Activated CD4-positive, CD25-positive, alpha-beta regulatory T cell treated with anti-CD3 and anti-CD28 coated beads, Interleukin-2, amount 50 U/mL, for 16 hours (primary cell): ENCODE measurements at places on chromosomes 2 and 18.

- no peak for DNase-seq
These were observed 4.5 kb downstream of the RBKS start for GRCh38 chr2:27885661-27886060.

GRCh38 chr2:219515874-219516629, 1.8 kb downstream of the ASIC4 start:
- DNase-seq: no peak

DNA sequence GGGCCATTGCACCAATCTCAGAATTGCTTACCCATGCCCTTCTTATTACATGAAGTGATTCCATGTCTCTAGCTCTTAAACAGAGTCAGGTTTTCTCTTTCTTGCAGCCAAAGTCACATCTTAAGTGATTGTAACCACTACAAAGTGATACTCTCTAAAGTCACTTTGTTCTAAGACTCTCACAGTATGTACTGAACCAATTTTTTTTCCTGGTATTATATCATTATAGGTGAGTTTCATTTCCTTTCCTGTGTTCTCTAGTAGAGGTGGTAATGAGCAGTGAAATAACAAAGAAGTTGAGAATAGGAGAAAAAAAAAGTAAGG, 66.3 kb upstream of the DARS1 start:
- DNase-seq: no peak

- no peak for DNase-seq
These were observed 13.6 kb downstream of the TCF23 start for GRCh38 chr2:27162151-27163121.

DNA sequence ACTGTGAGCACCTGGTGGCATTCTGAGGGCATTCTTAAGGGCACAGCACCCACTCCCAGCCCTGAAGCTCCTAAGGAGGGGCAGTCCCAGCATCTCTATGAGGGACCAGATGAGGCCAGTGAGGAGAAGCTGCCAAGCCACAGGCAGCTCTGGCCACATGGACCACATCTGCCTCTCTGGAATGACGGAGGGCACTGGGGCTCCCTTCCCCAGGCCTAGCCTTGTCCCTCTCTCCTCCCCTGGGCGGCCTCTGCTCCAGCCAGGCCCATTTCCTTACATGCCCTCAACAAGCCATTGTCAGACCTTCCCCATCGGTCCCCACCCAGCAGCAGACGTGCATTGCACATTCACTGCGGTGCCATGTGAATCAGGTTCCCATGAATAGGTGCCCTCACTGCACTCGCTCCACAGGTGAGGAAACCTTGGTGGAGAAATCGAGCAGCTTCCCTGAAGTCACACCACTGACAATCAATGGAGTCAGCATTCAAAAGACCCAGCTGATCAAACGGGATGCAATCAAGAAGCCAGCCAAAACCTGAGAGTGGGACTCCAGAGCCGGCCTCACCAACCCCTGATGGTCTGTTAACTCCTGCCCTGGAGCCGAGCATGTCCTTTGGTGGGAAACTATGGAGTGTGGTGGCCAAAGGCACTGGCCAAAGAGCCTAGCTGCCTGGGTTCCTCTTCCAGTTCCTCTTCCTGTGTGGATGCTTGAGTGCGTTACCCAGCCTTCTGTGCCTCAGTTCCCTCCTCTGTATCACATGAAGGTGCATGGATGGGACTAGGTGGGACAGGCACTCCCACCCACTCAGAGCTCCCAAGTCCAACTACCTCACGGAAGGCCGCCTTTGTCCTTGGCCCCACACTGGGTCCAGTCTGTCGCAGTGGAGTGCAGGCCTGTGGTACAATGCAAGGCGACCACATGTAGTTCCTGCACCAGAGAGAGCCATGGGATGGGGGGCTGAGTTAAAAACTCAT, 147.3 kb downstream of the ZFP36L2 start:
- no peak for DNase-seq

DNA sequence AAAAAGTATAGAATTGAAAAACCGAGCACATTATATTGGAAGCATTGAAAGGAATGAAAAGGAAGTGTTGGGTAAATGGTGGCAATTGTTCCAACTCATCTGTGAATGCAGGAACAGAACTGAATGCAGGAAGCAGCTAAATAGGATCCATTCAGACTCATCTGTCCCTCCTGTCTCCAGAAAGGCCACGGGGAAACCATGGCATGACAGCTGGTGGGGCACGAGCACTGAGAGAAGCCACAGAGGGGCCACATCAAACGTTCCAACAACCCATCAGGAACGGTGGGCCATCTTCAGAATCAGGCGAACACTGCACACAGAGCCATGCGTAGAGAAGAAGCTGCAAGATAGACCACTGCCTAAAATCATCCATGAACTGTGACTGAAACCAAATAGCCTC, 138.5 kb upstream of the SLC35G4 start:
- DNase-seq: no peak

DNA sequence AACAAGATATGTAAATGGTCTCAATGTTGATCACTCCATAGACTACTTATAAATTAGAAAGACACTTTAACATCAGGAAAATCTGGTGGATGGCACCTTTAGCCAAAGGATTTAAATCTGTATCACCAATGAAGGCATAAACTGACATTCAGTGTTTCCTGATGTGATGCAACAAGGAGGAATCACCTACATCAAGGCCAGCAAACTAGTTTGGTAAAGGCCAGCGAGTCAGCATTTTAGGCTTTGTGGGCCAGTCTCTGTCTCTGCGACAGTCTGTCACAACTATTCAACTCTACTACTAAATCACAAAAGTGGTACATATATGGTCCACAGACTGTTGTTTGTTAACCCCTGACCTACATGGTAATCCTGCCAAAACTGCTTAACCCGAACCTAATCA, 33.3 kb downstream of the C2orf76 start:
- no peak for DNase-seq

GRCh38 chr2:39623917-39624316, 41.8 kb upstream of the TMEM178A start:
- no peak for DNase-seq

DNA sequence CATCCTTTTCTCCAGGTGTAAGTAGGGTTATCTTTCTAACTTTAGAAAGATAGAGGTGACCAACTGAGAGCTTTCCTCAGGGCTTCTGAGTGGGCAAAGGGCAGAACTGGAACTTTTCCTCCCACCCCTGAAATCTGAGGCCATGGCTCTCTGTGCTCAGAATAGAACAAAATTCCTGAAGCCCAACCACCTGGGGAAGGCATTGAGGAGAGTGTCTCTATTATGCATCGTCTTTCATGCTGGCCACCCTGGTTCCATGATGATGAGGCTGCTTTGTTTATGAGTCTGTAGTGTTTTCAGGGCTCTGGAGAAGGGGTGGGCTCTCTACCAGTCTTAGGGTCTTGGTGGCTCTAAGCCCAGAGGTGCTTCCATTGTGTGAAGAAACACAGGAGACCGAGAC, 30.7 kb upstream of the IL1R1 start:
- no peak for DNase-seq

GRCh38 chr2:127061375-127062273, 45.3 kb downstream of the BIN1 start:
- no peak for DNase-seq

GRCh38 chr2:234502285-234502918, 5.5 kb upstream of the ARL4C start:
- no peak for DNase-seq

DNA sequence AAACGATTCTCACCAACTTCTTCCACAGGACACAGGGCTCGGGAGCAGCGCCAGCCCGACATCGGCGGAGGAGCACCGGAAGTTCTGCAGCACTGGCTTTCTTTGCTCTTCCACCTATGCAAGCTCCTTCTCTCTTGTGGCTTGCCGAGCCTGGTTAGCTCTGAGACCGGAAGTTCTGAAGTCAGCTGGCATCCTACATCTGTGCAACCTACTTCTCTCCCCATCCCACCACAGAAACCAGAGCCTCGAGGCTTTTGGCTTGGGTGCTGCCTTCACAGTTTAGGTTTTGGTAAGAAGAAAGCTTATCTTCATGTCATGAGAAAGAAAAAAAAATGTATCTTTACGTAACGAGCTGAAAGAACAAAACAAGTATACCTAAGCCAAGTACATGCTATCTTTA, 111.7 kb downstream of the ANKRD44 start:
- DNase-seq: peak; percentile 75

- no peak for DNase-seq
These were observed 396.4 kb downstream of the PIK3C3 start for GRCh38 chr18:42351455-42351854.

GRCh38 chr2:127407661-127408003, 10.6 kb upstream of the PROC start:
- no peak for DNase-seq

DNA sequence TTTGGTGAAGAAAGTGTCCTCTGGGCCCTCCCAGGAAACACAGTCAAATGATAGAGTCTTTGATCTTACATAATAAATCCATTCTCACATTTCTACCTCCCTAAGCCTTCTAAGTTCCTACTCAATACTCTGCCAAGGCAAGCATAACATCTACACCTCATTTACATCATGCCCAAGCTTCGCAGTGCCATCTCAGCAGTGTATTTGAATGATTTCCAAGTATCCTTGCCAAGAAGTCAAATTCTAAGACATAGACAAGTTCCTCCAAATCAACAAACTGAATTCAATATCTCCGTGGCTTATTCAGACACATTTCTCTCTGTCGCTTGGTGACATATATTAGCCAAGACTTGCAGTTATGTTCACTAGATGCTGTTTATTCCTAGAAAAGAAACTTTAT, 8.1 kb upstream of the MLPH start:
- no peak for DNase-seq

DNA sequence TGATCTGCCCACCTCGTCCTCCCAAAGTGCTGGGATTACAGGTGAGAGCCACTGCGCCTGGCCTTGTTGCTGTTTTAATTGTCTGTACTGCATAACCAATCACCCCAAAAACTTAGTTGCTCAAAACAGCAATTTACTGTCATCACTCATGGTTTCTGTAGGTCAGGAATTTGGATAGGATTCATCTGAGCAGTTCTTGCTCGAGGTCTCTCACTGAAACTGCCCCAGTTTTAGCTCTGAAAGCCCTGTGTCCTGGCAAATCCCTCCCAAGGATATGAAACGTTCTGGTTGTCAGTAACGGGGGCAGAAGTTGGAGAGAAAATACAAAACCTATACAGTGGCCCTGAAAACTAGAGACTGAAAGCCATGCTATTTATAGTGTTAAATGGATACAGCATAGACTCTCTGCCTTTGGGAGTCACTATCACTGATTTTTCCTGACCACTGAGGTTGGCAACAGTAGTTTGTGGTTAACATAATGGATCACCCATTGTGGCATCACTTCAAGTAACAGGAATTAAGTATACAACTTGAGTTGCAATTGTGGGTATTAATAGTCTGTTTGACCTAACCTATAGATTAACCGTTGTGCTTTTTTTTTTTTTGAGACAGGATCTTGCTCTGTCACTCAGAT, 27.2 kb upstream of the ERICH2 start:
- no peak for DNase-seq

DNA sequence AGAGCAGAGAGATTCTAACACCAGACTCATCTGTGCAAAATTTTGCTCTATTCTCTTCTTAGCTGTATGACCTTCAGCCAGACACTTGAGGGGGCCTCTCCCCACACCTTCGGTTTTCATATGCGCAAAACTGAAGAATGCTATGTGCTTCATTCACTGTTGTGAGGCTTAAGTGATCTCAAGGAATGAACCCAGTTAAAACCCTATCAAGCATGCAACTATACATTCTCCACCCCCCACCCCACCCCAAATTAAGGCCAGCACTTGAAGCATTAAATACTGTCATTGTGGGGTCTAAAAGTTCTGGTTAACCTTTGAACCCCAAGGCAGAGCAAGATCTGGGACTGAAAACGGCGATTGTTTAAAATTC, 10.0 kb downstream of the PCARE start:
- no peak for DNase-seq

- DNase-seq: no peak
These were observed 51.8 kb downstream of the LIPG start for GRCh38 chr18:49613641-49614151.

DNA sequence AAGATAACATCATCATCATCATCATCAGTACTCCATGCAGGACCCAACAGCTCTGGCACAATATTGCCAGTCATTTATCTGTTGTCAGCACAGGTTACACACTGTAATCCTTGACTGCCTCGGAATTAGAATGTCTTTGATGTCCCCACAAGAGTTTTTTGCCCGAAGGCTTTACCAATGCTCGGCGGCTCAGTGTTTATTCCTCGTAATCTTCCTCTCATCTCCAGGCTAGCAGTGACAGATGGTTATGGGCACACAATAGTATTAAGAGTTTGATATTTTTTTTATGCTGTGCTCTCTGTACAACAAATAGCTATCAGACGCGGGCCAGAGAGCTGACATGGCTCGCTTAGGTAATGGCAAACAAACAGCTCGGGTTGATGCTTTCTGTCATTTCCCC, 515.2 kb downstream of the ZEB2 start:
- DNase-seq: no peak

- no peak for DNase-seq
These were observed 1528.2 kb upstream of the ZEB2 start for GRCh38 chr2:146048141-146048540.

DNA sequence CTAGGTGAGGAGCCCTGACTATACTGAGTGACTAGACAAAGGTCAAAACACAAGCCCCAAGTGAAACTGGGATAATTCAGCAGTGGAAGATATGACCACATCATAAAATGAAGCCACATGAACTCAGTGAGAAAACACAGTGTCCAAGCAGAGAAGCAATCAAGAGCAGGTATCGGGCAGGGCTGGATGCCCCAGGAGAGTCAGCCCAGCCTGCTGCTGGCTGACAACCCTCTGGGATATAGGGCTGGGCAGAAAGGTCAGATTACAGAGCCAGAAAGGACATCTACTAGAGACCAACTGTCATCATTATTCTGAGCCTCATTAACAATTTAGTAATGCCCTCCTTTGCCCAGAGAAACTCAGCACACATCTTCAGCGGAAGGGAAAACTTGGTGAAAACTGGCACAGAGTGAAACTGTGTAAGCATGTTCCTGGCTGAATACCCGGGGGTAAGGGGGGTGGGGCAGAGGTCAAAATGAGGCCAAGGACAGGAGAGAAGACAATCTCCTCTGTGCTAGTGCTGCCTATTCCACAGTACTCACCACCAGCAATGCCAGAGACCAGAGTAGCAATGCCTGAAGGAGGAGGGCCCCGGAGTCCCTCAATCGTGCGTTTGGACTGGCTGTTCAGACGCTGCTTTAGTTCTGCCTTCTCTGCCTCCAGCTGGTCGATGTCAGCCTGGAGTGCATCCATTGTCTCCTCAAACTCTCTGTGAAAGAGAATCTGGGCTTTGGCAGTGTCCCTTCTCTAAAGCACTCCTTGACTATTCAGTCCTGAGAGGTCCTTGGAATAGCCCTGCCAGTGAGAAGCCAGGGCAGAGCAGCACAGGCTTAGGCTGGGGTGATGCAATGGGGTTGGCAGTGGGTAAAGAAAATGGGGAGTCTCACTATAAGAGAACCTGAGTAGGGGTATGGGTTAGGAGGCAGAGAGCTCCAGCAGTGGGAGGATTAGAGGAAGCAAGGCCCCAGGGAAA, 15.3 kb downstream of the DCTN1 start:
- no peak for DNase-seq
